ENCODE measurements at places on chromosomes 2 and 18.

DNA sequence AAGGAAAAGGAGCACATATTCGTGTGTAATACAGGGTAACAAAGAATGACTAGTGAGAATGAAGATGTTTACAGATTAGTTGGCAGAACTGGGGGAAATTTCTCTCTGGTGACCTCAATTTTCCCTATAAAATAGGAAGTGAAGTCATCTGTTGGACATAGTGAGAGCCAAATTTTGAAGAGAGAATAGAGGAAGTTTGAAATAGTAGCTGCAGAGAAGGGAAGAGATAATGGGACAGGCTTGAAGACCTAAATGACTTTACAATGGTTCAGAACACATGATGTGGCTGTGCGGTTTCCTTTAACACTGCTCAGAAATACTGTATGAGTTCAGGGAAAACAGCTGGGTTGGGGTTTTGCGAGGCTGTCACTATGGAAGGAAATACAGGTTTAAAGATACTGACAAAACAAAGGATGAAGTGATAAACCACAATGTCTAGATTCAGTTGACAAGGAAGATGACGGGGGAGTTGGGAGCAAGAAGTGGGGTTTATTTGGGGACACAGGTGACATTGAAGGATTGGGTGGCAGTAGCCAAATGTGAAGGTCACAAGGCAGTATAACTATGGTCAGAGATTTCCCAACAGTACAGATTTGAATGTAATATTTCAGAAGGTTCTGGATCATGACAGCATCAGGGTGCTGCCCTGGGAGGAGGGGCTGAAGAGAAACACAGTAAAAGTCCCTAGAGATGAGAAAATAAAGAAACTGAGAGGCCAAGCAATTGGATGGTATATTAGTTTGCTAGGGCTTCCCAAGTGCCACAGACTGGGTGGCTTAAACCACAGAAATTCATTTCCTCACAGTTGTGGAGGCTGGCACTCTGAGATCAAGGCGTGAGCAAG lies 82.6 kb upstream of the TANK start:
- peak; percentile 59 for DNase-seq

GRCh38 chr2:130158631-130159030 lies 13.7 kb upstream of the CCDC74B start:
- no peak for DNase-seq

DNA sequence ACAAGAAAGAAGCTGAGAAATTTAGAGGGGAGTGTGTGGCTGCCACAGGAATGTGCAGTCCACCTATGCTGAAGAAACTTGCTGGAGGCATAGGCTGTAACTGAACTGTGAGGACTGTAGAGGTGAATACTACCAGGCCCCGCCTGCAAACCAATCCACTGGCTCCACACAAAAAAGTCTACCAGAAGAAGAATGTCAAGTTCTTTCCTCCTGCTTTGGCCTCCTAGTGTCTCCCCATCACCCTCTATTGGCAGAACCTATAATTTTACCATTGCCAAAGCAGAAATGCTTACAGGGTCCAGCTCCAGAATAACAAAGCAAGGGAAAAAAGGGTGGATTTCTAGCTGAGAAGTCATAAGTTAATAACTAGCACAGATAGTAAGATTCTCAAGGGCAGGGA lies 5.9 kb upstream of the ATP5MC3 start:
- no peak for DNase-seq

DNA sequence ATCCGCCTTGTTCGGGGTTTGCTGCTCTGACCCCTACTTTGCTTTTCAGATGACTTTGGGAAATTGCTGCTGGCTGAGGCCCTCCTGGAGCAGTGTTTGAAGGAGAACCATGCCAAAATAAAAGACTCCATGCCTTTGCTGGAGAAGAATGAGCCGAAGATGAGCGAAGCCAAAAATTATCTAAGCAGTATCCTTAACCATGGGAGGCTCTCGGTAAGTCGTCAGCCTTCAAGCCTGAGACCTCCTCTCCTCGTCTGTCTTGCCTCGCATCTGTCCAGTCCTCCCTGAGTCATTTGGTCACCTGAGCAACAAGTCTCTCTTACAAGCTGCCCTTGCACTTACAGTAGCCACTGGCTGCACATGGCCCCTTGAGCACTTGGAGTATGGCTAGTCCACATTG lies 34.7 kb upstream of the MCFD2 start:
- DNase-seq: no peak

GRCh38 chr2:156837635-156838370 lies 401.6 kb downstream of the GPD2 start:
- no peak for DNase-seq

DNA sequence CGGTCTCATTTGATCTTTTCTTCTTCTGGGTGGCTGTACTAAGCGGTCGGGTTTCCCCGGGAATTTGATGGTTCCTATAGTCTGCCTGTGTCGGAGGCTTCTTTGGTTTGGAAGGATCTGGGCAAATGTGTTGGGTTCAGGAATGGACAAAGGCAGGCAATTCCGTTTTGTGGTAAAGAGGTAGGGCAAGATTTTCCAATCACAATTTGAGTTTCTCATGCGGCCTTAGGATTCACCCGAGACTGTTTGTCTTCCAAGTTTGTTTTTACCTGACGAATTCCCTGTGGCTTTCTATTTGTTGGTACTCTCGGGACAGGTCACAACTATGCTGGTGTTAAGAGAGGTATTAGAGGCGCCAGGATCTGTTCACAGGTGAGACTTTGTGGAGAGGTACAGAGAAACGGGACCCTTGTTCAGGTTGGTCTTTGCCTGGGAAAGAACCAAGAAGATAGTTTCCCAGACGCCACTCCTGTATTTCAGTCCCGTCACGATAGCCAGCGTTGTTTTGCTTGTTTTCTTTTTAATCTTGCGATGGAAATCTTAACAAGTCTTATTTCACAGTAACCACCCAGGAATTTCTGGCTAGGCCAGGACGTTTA lies 3.0 kb downstream of the SP5 start:
- no peak for DNase-seq

- no peak for DNase-seq
These were observed 53.8 kb downstream of the CTAGE1 start for GRCh38 chr18:22363867-22364463.

GRCh38 chr18:59592624-59593023 lies 104.6 kb downstream of the CCBE1 start:
- DNase-seq: no peak

GRCh38 chr2:131029812-131030211 lies 63.4 kb downstream of the FAM168B start:
- no peak for DNase-seq

DNA sequence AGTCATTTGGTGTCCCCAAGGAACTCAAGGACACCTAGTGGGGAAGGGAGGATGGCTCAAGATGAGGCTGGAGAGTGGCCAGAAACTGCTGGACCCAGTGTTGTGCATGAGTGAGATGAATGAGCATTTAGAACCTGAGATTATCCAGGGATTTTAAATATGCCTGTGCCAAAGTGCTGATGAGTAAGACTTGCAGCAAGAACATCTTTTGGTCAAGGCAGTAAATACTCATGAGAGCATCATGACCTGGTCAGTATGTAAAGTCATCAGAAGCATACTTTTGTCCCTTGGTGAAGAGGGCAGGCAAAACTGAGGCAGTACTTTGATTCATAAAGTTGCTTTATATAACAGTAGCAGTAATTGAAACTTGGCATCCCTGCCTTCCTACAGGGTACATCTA lies 3.1 kb upstream of the SPP2 start:
- DNase-seq: no peak

DNA sequence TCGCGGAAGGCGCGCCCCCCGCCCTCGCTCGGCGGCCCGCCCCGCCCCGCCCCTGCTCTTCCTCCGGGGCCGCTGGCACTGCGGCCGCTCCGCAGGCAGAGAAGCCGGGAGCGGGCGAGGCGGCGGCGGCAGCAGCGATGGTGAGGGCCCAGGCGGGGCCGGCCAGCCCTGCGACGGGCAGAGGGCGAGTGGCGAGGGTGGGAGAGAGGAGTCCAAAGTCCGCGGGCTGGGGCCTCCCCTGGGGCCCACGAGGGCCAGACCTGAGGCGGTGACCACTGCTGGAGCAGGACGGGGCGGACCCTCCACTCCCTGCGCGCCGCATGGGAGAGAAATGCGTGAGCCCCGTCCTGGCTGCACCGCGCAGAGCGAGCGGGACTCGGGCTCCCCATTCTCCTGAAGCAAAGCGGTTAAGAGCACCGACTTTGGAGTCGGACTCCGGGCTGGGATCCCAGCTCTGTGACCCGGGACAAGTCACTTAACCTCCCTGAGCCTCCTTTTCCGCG lies at the start of gene VAMP5:
TSS of gene VAMP5 (plus strand) at position 78 of the 503 bp plus-strand sequence. CDS start at position 138, 60 bp downstream.
- no peak for DNase-seq

- DNase-seq: no peak
These were observed 50.4 kb upstream of the KCNG2 start for GRCh38 chr18:79747156-79747845.

DNA sequence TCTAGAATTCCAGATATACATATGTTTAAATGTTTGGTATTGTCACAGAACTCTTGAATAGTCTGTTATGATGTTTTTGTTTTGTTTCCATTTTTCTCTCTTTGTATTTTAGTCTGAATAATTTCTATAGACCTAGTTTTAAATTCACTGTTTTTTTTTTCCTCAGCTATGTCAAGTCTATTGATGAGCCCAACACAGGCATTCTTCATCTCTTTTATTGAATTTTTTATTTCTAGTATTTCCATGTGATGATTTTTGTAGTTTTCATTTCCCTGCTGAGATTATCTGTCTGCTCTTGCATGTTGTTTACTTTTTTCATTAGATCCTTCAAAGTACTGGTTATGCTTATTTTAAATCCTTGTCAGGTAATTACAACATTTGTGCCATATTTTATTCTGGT lies 254.7 kb downstream of the C1D start:
- DNase-seq: no peak

DNA sequence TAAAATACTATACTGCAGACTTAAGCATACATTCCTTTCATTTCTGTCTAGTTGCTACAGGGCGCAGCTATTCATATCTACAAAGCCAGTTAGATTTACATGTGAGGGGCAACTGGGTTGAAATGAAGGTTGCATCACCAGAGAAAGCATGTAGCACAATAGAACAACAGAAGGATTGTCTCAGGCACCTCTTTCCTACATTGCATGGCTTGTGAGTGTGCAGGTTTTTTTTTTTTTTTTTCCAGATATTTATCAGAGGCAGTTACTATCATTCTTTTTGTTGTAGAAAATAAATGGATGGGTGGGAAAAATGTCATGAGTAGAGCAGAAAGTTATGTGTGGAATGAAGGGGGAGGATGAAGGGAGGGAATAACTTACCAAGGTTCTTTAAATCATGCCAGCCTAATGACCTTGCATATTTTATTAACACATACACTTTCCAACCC lies 86.8 kb downstream of the ERBB4 start:
- no peak for DNase-seq

- DNase-seq: no peak
These were observed 439.3 kb upstream of the MAP2 start for GRCh38 chr2:208984376-208985090.

DNA sequence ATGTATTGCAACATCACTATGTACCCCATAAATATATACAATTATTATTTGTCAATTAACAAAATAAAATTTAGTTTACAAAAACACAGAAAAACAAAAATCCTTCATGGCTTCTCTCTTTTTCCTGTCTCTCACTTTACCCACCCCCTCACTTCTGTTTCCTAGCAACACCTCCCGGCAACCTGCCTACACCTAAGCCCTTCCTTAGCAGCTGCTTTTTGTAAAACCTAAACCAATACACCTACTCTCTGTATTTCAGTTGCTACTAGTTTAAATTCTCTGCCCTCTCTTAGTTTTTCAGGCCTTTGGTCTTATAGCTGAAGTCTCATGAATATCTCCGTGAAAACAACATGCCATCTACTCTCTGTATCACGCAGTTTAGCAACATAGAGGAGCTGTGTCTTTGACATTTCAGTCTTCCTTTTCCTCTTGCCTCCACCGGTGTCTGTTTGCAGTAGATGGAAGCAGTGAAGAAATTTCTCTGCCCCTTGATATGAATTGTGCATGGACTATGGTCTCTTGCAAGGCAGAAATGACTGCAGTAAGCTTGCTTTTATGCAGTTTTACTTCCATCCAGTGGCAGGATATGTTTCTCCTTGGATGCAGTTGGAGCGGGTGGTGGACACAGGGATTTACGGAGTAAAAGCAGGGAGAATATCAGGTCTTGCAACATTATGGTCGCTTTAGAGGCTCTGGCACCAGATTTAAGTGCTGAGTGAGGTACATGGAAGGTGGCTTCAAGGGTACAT lies 42.0 kb upstream of the ZDBF2 start:
- no peak for DNase-seq

DNA sequence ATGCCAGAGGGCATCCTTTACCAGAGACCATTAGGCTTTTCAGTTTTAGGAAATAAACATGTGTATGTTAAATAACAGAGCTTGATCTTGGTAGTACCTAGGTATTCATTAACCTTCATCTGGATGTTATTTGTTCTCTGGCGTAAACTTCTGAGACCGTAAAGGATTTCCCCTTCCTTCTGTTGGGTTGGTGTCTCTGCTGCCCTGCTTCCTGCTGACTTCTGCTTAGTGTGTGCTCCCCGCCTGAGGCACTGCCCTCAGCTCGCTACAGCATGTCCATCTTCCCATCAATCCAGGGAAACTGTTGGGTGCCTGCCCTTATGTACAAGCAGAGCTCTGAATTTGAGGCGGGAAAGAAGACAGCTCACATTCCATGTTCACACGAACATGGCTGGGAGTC lies 177.9 kb downstream of the TPGS2 start:
- DNase-seq: no peak

DNA sequence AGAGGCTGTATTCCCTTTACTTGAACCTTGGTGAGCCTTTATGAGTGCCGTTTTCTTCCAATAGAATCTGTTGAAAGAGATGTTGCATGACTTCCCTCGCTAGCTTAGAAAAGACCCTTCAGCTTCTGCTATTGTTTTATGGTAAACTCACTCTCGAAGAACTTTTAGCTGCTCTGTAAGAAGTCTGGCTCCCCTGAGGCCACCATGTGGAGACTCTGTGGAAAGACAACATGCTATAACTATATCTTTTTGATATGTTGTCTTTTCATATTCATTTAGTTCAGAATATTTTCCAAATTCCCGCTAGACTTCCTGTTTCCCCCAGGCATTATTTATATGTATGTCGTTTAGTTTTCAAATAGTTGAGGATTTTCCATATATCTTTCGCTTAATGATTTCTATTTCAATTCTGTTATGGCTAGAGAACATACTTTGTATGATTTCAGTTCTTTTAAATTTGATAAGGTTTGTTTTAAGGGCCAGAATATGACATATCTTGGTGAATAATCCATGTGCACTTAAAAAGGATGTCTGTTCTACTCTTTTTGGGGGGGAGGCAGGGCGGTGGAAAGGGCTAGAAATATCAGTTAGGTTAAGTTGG lies 64.1 kb downstream of the PTPN4 start:
- DNase-seq: no peak

GRCh38 chr2:174623690-174624089 lies 26.1 kb upstream of the WIPF1 start:
- no peak for DNase-seq

- DNase-seq: no peak
These were observed 115.6 kb downstream of the NETO1 start for GRCh38 chr18:72752220-72752619.

- DNase-seq: no peak
These were observed 24.3 kb downstream of the TMEM237 start for GRCh38 chr2:201618744-201619662.

Data from GM12864 (cell line).